Retina (tissue), 1 donor: ENCODE measurements at places on chromosomes 3 and 15.

- DNase-seq = no peak
Observed at GRCh38 chr3:123935830-123936229, 25.2 kb downstream of the CCDC14 start.

DNA sequence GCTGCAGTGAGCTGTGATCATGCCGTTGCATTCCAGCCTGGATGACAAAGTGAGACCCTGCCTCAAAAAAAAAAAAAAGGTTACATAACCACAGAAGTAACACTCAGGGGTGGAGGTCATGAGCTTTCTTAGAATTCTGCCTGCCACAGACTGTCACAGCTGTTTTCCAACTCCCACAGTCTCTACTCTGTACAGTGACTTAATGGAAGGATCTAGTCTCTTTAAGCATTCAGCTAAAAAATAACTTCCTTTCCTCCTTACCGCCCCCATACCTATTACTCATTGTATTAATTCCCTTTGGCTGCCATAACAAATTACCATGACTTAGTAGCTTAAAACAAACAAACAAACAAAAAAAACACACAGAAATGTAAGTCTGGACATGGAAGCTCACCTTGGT lies 99.6 kb upstream of the UBE2E1 start:
- DNase-seq = no peak

GRCh38 chr3:60582288-60582687 lies 669.0 kb downstream of the FHIT start:
- no peak for DNase-seq

DNA sequence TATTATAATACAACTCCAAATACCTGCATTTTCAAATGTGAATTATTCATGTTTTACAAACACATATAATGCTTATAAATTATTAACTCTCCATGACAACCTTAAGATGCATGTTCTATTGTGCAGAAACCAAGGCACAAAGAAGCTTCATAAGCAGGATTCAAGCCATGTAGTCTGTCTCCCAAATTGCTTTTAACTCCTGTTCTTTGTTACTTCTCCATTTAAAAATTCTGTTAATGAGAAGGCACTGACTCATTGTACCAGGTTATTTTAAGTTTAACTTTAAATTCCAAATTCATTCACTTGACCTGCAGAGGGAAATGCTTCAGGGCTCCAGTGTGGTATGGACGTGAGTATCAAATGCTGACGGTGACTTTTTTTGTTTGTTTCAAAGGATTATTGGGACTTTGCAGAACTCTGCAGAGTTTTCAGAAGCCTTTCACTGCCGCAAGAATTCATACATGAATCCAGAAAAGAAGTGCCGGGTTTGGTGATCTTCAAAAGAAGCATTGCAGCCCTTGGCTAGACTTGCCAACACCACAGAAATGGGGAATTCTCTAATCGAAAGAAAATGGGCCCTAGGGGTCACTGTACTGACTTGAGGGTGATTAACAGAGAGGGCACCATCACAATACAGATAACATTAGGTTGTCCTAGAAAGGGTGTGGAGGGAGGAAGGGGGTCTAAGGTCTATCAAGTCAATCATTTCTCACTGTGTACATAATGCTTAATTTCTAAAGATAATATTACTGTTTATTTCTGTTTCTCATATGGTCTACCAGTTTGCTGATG lies 100.0 kb downstream of the MME start:
- no peak for DNase-seq

- DNase-seq = peak; percentile 97
Observed at GRCh38 chr15:63157118-63157843, at the start of gene RPS27L. Gene RPS27L, minus strand, starts transcription at chr15:63157477. Its CDS starts 72 bp downstream, at chr15:63157405.

- DNase-seq = peak; percentile 36
Observed at GRCh38 chr3:127337911-127338531, 50.2 kb upstream of the PRR20G start.

- no peak for DNase-seq
Observed at GRCh38 chr15:44541282-44541958, 4.5 kb downstream of the EIF3J start.

DNA sequence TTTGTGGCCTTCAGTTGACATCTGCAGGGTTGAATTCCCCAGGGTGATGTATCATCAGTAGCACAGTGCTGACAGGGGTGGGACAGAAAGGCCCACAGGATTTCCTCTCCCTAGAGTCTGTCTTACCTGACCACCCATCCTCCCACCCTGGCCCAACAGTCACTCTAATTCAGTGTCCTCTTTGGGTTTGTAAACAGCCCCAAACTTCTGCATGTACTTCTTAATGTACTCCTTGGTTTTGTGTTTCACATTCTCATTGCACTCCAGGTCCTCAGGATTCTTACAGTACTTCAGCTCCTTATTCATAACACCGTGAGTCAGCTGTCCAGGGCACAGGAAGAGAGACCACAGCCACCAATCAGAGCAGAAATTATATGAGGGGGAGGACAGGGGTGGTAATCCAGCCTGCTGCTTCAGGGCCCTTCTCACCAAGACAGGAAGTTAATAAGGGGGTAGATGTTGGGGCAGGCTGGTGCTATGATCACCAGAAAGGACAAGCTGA lies 37.5 kb downstream of the NBEAL2 start:
- no peak for DNase-seq

DNA sequence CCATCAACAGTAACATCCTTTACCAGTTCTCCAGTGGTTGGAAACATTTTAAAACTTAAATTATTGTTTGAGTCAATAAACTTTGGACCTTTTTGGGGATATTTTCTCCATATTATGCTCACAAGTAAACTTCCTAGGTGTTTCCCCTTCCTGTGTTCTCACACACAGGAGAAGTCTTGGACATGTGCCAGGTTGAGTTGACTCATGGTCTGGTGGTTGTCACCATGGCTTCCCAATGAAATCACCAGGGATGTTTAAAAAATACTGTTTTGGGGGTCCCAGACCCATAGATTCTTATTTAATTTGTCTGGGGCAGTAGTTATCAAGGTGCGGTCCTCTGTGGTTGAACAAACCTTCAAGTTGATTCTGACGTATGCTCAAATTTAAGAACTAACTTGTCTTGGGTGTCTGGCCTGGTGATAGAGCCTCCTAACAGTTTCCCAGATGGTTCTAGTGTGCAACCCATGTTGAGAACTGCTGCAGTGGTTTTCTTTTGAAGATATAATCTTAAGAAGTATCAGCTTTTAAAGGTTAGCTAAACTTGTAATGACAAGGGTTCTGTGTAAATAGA lies 291.8 kb downstream of the EDEM1 start:
- no peak for DNase-seq
